ENCODE measurements at places on chromosomes 12 and 14.
A peak's percentile ranks its signal among the peaks of the same experiment; 100 is the strongest.

DNA sequence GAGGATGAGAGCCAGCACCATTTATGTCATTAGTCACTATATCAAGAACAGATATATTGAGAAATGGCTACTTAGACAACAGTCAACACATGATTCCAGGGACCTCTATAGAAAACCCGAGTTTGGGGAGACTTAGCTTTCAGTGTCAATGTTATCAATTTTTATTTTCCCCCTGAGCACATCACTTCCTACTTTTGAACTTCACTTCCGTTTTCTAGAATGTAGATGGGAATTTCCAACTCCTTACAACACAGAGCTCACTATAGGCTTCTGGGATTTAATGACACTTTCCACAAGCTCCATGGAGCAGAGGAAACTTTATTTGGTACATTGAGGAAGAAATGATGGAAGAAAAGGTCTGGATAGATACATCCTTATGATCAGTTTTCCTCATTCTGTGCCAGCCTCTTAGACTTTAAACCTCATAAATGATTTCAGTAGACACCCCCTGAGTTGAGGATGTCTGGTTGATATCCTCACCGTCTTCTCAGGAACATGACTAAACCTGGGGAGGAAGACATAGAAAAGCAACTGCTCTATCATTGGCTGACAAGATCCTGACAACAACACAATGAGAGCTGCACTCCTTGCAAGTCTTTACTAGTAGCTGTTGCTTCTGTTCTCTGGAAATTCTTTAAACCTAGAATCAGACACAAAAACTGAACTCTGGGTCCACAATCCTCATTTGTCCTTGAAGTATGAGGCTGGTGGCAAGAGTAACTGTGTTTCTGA lies 449.4 kb upstream of the OR4E1 start:
- no peak for DNase-seq

DNA sequence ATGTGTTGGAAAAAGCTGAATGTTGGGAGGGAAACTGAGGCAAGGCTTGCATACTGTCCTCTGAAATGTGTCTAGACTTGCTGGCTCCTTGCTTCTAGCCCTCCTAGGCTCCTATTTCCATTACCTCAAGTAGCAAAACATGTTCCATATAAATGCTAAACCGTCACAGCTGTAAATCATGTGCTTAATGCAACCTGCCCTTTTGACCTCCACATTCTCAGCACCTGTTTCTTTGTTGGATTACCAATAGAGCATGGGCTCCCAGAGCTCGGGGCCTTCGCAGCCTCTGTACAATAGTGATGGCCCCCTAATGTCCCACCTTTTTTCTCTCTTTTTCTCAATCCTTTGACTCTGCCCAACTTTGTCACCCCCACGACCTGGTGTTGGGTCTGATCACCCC lies 23.3 kb downstream of the RERGL start:
- no peak for DNase-seq

- DNase-seq = no peak
Measured at GRCh38 chr12:25311506-25311905, 60.8 kb upstream of the KRAS start.

- DNase-seq = no peak
Measured at GRCh38 chr14:50516091-50516490, 16.3 kb downstream of the MAP4K5 start.

- no peak for DNase-seq
Measured at GRCh38 chr12:13186302-13186701, 10.2 kb upstream of the EMP1 start.

- DNase-seq = no peak
Measured at GRCh38 chr14:57480051-57480450, 13.6 kb downstream of the CCDC198 start.

DNA sequence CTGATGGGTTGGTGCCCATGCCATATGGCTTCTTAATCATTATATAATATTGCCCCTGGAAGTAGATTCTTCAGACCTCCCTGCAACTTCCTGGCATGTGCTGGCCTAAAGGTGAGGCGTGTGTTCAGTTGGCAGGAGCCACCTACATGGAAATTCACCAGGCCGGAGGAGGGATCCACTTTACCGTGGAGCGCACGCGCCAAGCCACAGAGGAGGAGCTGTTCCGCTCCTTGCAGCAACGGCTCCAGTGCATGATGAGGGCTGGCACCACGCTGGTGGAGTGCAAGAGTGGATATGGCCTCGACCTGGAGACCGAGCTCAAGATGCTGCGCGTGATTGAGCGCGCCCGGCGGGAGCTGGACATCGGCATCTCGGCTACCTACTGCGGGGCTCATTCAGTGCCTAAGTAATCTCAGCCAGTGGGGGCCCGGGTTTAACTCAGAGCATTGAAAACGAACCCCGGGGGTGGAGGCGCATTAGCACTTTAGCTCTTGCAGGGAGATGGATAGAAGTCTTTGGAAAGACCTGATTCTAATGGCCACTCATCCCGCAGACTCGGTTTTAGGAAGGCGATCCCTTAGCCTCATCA lies 13.5 kb downstream of the AMDHD1 start:
- no peak for DNase-seq

- DNase-seq = peak; percentile 94
Measured at GRCh38 chr12:132908145-132909029, 21.0 kb upstream of the CHFR start.

DNA sequence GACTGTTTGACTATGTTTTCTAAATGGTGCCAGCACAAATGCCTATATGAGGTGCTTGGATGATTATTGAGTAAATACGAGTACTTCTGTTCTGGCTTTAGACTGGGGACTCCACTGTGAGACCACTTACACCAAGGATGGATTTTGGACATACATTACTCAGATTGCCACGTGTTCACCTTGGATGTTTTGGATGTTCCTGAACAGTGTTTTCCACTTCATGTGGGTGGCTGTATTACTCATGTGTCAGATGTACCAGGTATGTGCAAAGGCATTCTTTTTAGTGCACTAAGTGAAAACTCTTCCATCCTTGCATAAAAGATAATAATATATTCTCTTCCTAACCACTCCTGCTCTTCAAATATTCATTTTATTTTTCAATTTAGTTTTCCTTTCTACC lies 30.7 kb downstream of the CSRP2 start:
- DNase-seq = no peak

GRCh38 chr12:58268069-58268468 lies 326.7 kb downstream of the ATP23 start:
- DNase-seq = no peak

GRCh38 chr12:118361889-118362288 lies 10.8 kb downstream of the TAOK3 start:
- no peak for DNase-seq

GRCh38 chr12:90172524-90172923 lies 463.9 kb upstream of the ATP2B1 start:
- DNase-seq = no peak

DNA sequence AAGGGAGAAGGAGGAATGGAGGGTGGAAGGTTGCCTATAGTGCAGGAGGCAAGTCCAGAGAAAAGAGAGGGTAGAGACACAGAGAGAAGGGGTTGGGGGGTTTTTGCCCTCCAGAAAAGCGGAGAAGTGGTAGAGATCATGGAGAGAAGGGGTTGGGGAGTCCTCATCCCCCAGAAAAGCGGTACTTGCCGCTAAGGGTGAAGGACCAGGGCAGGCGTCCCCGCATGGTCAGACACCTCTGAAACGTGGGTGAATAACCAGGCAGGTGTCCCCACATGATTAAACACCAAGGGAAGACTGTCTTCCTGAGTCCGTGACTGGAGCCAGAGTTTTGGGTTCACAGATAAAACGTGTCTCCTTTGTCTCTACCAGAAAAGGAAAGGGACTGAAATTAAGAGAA lies 439.0 kb downstream of the SOX5 start:
- DNase-seq = no peak

Data from GM13976 (cell line).